ENCODE measurements at places on chromosomes 7 and 10.

DNA sequence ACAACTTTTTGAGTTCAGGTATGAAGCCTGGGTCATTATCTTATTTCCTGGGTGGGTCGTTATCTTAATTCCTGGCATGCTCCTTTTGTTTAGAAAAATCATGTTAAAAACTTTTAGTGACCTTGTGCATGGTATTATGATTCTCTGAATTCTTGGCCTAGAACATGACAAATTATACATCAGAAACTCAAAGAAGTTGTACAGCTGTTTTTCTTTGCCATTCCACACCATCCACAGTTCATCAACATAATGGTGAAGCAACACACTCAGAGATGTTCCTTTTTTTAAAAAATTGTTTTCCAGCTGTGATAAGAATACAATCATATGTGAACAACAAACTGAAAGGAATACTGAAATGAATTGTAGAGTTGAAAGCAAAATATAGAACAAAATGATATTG, 149.2 kb upstream of the SEMA3D start:
- no peak for DNase-seq

GRCh38 chr10:75079436-75080083, 31.9 kb upstream of the SAMD8 start:
- DNase-seq, result no peak

GRCh38 chr7:136869001-136869961, 829 bp downstream of the CHRM2 start:
- DNase-seq, result no peak

DNA sequence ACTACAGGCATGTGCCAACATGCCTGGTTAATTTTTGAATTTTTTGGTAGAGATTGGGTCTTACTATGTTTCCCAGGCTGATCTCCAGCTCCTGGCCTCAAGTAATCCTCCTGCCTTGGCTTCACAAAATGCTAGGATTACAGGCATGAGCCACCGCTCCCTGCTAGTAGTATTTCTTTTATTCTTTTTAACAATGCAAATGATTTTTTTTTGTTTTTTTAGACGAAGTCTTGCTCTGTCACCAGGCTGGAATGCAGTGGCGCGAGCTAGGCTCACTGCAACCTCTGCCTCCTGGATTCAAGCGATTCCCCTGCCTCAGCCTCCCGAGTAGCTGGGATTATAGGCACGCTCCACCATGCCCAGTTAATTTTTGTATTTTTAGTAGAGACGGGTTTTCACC, 58.1 kb downstream of the SVIL start:
- no peak for DNase-seq

GRCh38 chr10:90288391-90288933, 569.4 kb downstream of the HTR7 start:
- DNase-seq, result no peak

DNA sequence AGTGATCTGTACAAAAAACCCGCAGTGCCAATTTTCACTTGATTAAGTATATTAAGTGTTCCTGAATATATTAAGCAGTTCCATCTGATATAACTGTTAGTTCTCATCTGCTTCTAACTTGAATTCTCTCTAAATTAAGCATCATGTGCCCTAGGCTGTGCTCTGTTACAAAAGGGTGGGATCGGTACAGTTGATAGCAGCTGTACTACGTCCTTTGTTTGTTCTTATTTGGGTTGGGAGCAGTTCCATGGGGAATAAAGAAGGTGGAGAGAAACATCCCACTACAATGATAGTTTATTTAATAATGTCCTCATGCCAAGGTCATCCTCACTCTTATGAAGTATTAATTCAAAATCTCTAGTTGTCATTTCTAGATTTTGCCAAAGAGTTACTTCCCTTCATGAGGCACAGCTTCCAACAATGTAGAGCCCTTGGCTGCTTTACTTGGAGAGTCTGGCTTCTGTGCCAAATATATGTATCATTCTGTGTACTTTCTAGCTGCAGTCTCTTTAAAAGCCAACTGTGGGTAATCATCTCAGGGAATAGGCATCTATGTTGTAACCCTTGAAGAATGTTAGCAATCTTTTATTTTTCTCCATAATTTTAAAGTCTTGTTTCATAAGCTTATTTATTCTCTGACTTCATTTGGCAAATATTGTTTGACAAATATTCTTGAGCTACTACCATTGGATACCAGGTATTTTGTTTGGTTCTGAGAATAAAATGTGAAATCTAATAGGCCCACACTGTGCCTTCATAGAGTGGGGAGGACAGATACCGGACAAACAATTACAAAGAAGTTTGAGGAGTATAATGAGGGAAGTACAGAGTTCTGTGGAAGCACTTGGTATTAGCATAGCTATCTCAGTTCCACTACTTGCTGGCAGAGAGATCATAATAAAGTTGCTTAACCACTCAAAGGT, 22.4 kb upstream of the AHR start:
- DNase-seq, result no peak

DNA sequence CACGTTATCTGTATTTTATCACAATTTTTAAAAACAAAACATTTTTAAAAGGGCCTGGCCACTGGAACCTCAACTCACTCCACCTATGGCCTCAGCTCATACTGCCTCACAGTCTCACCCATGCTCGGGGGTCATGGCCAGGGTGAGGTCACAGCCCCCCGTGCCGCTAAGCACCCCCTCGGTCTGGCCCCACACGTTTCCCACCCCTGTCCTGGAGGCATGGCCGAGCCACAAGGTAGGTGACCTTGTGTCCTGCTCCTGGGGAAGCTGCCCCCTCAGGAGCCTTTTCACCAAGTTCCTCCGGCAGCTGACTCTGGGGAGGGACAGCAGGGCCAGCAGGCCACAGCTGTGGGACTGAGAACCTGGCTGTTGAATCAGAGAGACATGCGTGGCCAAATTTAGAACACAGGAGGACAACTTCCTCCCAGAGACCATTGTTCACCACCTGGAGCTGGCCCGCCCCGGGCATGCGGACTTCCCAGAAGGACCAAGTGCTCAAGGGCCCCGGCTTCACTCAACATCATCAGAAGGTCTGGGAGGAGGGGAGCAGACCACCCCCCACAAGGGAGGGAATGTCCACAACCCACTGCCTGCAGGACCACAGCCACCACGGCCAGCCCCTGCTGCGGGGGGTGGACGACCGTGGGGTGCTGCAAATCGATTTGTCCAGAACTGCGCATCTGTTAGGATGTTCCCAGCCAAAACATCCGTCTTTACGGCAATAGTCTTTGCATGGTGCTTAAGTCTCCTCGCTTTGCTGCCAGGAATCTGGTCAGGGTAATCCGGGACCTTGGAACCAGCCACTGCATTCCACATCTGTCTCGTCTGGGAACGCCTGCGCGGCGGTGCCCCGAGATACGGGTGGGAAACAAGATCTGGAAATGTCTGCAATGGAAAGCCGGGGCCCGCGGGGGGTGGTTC, 48.6 kb upstream of the PDGFA start:
- DNase-seq, result no peak

Measured in stimulated activated CD8-positive, alpha-beta memory T cell treated with anti-CD3 and anti-CD28 coated beads, Interleukin-12 subunit alpha, Interleukin-12 subunit beta, amount 100 ng/mL, for 1 hour (primary cell).